Activated CD4-positive, alpha-beta T cell treated with anti-CD3 and anti-CD28 coated beads for 48 hours (primary cell): ENCODE measurements at places on chromosomes 3 and 15.

DNA sequence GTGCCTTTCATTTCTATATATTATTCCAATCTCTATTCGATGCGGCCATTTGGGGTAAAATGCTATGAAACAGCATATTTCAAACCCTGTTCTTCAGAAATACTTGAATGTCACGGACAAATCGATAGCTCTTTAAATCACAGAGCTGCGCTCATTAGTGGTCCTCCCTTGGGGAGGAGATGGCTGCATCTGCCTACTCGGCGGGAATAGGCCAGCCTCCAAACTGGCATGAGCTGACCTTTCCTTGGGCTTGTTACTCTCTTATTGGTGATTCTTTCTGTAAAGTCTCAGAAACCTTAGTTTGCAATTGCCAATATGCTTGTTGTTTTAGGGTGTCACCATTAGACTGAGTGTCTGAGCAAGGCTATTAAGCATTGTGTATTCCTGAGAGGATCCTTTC, 120.9 kb downstream of the BDH1 start:
- no peak for DNase-seq

GRCh38 chr3:49469037-49469935, 781 bp upstream of the DAG1 start:
- peak; percentile 18 for DNase-seq

- no peak for DNase-seq
Observed at GRCh38 chr15:66959066-66959465, 106.3 kb upstream of the SMAD3 start.

DNA sequence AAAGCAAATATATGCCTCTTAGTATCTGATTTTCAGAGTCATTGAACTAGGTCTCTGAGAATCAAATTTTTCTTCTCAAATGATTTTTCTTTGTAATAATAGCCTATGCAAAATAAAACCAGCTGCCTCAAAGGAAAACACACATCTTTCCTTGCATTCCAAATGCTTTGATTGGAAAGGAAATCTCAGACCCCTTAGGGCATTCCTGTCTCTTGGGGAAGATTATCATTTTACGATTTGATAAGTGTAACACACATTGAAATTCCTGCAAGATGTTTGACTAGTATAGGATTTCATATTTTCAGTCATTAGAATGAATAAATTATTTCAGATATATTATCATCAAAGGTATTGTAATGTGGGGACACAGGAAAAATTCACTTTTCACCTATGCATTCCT, 244.8 kb downstream of the EPHA6 start:
- DNase-seq: no peak

DNA sequence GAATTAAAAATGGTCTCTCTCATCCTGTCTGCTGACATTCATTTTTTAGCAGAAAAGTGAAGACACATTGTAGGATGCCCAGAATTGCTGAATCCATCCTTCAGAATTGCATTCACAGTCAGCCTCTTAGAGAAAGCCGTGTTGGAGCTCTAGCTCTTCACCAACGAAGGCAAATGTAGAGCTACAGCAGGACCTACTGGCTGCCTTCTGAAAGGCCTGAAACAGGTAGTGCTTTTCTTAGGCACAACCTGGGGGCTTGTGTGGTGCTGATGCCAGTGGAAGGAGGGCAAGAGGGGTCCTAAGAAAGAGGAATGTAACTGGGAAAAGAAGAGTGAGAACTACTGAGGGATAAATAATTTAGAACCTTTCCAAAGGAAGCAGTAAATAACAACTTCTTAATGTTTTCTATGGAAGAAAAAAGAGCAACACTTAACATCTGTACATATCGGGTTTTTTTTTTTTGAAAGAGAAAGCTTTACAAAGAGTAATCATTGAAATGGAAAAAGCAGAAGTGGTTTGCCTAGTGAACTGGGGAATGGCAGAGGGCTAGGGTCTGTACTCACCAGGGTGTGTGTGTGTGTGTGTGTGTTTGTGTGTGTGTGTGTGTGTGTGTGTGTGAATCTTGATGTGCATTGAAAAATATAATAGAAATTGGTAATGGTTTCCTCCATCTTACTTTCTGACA, 297.8 kb downstream of the SATB1 start:
- DNase-seq: no peak

- DNase-seq: no peak
Observed at GRCh38 chr3:127183931-127184869, 8.7 kb upstream of the PRR23E start.

GRCh38 chr3:4986782-4987537, 7.7 kb downstream of the BHLHE40 start:
- DNase-seq: peak; percentile 77

GRCh38 chr15:35312344-35312743, 227.2 kb upstream of the NANOGP8 start:
- DNase-seq: no peak

- DNase-seq: no peak
Observed at GRCh38 chr3:30098653-30099455, 507.5 kb upstream of the TGFBR2 start.

DNA sequence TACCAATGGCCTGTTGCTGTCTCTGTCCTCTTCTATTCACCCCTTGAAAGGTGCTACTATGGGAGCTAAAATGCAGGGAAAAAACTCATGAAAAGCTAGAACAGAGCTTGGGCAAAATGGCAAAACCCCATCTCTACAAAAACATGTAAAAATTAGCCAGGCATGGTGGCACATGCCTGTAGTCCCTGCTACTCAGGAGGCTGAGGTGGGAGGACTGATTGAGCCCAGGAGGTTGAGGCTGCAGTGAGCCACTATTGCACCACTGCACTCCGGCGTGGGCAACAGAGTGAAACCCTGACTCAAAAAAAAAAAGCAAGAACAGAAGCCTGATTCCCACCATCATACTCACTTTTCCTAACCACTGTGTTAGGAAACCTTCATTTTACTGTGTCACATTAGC, 1.9 kb downstream of the MAP4 start:
- no peak for DNase-seq

- DNase-seq: no peak
Observed at GRCh38 chr3:108603691-108604090, 14.2 kb downstream of the DZIP3 start.

DNA sequence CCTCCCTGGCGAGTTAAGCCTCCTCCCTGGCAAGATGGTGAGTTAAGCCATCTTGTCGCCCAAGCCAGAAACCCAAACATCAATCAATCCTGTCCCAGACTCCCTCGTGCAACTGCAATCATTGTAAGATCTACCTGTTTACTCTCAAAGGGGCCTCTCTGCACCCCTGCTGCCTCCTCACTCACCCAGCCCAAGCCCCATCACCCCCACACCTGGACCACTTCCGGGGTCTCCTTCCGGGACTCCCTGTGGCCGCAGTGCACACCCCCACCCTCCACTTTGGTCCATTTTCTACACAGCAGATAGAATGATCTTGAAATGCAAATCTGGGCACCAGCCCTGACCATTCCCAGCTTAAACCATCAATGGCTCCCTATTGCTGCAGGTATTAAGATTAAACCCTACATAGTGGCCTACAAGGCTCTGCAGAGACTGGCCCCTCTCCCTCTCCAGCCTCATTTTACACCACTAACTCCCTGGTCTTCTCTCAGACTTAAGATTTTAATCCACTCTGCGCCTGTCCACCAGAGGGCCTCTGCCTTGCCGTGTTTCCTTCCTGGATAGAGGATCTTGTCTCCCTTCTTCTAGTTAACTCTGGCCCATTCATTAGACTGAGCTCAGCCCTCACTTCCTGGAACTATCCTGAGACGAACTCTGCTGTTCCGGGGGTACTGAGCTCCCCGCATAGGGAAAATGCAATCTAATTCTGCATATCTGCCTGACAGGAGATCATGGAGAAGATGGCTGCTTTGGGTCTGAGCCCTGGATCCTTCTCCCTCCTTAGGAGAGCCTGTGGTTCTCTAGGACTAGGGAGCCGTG, 41.9 kb upstream of the SLC6A1 start:
- peak; percentile 15 for DNase-seq
